ENCODE measurements at places on chromosomes 11 and 22.
A peak's percentile ranks its signal among the peaks of the same experiment; 100 is the strongest.

- DNase-seq: no peak
Measured at GRCh38 chr11:24781288-24781687, 284.4 kb downstream of the LUZP2 start.

- DNase-seq: no peak
Measured at GRCh38 chr11:43555816-43556611, 124.5 kb upstream of the HSD17B12 start.

DNA sequence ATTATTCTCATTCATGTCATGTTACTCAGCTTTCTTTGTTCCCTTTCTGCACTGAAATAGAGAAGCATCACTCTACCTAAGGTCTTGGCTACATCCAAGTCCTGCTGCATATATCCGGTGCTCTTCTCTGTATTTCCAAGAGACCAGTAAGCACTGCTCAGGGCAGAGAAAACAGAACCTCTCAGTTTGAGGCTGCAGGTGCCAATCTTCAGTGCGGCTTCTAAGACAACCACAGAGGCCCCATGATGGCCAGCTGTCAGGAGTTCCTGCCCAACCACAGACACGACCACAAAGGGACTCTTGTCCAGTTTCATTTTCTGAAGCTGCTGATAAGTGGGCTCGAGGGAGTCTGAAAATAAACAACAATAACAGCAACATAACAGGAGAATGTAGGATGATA, 378.4 kb upstream of the PITPNB start:
- peak; percentile 19 for DNase-seq

DNA sequence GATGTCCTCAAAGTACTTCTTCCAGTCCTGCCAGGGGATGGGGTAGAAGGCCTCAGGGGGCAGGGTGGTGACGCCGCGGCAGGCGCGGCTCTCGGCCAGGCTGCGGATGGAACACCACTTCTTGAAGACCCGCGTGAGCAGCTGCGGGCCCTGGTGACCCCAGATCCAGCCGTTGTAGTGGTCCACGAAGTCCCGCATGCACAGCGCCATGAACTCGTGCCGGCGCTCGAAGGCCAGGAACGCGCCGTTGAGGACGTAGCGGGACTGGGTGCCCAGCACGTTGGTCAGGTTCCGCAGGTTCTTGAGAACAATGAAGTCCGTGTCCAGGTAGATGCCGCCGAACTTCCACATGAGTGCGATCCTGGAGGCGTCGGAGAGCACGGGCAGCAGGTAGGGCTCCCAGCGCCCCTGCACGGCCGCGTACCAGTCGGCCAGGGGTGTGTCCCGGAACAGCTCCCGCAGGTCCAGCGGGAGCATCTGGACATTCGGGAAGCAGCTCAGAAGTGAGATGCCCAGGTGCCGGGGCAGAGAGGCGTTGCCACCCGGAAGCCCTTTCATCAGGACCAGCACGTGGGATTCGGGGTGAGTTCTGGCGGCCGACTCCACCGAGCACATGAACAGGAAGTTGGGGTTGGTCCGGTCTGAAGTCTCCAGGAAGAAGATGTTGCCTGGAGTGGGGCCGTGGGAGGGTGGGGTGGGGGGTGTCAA, 27.5 kb downstream of the A4GALT start:
- no peak for DNase-seq

DNA sequence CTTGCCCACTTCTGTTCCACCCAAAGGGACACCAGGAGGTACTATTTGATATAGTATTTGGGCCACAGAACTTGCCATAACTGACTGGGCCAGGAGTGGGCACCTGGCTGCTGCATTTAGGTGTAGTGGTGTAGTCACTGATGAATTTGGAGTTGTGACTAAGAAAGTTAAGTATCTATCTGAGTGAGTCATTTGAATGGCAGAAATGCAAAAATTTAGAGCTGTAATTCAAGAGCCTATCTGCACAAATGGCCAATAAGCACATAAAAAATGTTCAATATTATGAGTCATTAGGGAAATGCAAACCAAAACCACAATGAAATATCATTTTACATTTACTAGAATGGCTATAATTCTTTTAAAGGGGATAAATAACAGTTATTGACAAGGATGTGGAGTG, 14.7 kb downstream of the GLYATL2 start:
- DNase-seq: no peak

- no peak for DNase-seq
Measured at GRCh38 chr22:19799322-19800190, 39.0 kb downstream of the TBX1 start.

GRCh38 chr22:41899992-41900651, 14.8 kb downstream of the SHISA8 start:
- DNase-seq: no peak

DNA sequence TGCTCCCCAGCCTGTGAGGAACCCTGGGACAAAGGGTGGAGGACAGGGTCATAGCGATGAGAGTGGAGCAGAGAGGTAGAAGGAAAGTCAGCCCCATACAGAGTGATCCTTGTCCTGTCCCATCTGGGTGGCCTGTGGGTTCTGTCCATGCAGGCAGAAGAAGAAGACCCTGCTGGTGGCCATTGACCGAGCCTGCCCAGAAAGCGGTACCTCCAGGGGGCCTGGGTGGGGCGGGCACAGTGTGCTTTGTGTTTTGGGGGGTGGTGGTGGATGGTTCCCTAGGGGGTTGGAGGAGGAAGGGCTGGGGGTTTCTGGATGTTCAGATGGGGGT, 7.9 kb downstream of the SIDT2 start:
- DNase-seq: no peak

All from GM10248 (cell line).